ENCODE measurements at places on chromosomes 16 and 17. TPM values are rescaled to one million over a fixed set of nuclear protein-coding genes. Genes with fewer than 3 reads are reported as not detected.

GRCh38 chr17:30950669-30951399 lies 20.0 kb upstream of the RNF135 start:
- peak; percentile 46 for DNase-seq

- DNase-seq: peak; percentile 69
These were observed 32.8 kb upstream of the ETV4 start for GRCh38 chr17:43578699-43579565.

DNA sequence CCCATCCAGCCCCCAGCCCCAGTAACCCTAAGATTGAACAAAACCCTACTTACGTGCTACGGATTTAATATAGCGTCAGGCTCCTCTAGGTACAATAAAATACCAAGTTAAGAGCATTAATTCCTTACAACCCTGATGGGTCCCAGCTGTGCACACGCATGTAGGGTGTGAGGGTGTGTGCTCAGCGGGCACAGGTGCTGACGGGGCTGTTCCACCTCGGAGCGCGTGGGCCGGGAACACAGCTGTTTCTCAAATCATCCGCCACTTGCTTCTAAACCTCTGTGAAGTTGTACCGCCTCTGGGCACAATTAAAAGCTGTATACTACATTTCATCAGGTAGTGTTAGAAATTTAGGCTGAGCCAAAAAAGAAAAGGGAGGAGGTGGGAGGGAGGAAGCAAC lies 478.6 kb downstream of the MAF start:
- DNase-seq: no peak

- DNase-seq: no peak
These were observed 7.8 kb downstream of the CES3 start for GRCh38 chr16:66968847-66969246.

- no peak for DNase-seq
These were observed 74.7 kb downstream of the CDH13 start for GRCh38 chr16:82701442-82701955.

DNA sequence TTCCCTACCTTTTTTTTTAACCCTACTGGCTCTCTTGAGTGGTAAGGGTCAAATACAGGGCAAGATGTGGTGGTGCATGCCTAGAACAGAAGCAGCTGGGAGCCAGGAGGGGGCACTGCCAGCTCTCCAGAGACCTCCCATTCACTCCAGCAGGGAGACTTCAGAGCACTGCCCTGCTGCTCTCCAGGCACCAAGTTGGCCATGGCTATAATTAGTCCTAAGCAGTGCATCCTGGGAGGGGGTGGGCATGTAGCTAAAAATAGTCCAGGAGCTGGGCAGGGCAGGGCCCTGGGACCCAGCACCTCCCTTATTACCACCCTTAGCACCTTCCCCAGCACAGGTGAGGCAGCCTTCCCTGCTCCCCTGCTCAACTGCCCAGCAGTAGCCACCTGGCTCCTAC lies 3.5 kb downstream of the CORO6 start:
- DNase-seq: no peak

DNA sequence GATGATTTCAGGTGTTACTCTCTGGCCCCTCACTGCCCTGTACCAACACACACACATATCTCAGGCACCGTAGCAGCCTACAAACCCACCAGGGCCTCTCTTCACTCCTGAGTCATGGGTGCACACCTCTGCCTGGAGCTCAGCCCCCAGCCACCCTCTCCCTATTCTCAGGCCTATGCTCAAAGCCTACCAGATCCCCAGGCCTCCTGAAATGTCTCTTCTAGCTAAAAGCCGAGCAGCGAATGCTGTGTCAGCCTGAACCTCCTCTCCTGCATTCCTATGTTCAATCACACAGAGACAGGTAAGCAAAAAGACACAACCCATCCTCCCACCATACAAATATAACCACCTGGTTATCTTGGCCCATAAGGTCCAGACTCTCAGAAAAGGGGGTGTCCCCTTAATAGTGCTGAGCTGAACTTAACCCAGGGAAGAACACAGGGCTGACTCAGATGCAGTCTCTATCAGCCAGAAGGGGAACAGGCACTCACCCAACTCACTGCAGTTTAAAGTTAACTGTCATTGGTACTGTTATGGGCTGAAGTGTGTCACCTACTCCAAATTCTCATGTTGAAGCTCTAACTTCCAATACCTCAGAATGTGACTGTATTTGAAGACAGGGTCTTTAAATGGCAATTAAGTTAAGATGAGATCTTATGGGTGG lies 62.0 kb upstream of the TEKT3 start:
- no peak for DNase-seq

The VMO1 gene
- total RNA-seq: 3.1 TPM

DNA sequence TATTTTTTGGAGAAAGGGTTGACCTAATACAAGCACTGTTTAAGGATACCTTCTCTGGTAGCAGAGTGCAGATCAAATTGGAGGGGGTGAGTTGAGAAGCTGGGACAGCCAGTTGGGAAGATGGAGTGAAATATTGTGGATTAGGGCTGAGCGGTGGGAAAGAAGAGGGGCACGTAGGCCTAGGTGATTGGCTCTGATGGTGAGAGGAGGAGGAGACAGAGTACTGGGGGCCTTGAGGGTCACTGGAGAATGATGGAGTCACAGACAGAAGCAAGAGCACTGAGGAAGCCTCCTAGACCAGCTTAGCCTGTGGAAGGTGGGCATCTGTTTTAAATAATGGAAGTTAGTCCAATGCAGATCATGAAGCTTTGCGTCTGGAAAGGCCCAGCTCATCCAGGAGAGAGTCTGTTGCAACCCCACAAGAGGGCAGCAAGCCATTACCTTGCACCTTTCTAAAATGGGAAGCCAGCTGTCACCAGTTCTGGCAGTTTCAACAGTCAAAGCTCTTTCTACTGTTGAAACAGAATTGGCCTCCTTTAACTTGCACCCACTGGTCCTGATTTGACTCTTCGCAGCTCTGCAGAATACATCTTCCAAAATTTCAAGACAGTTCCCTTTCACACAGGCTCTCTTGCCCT lies 11.8 kb downstream of the SLC9A5 start:
- DNase-seq: peak; percentile 52

The OTOP2 gene
- total RNA-seq: not detected

GRCh38 chr17:77884019-77884418 lies 74.5 kb upstream of the TNRC6C start:
- DNase-seq: no peak

DNA sequence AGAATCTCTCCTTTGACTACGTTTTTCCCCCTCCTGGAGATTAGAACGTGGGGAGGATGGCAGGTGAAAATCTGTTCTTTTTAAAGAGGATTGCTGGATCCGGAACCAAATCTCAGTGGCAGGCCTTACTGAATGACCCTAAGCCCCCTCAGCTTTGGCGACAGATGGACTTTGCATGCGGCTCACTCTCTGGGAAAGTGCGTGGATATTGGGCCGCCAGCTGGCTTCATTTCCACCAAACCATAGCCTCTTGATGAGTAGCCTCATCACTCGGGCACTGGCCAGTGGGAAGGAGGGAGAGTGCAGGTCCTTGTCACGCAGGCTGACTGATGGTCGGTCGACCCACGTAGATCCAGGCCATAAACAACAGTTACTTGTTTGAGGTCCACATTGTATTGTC lies 31.3 kb upstream of the CCDC182 start:
- DNase-seq: no peak

DNA sequence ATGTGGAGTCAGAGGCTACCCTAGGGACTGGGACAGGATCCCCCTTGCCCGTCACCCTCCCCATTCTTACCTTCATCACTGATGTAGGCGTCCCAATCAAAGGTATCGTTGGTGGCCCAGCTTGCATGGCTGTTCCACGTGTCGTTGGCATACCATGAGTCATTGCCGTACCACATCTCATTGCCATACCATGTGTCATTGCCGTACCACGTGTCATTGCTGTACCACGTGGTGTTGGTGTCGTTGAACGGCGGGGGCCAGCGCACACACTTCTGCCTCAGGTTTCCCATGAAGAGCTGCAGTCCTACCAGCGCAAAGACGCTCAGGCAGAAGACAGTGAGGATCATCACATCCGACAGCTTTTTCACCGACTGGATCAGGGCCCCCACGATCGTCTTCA lies 4.8 kb downstream of the SCN4A start:
- no peak for DNase-seq

- DNase-seq: no peak
These were observed 6.1 kb upstream of the ATP6V0C start for GRCh38 chr16:2507665-2508064.

GRCh38 chr17:17376362-17376761 lies 73.2 kb downstream of the NT5M start:
- peak; percentile 63 for DNase-seq

- DNase-seq: peak; percentile 50
These were observed 9.4 kb upstream of the SLC6A4 start for GRCh38 chr17:30244853-30245385.

The C1QTNF8 gene
- not detected for total RNA-seq

DNA sequence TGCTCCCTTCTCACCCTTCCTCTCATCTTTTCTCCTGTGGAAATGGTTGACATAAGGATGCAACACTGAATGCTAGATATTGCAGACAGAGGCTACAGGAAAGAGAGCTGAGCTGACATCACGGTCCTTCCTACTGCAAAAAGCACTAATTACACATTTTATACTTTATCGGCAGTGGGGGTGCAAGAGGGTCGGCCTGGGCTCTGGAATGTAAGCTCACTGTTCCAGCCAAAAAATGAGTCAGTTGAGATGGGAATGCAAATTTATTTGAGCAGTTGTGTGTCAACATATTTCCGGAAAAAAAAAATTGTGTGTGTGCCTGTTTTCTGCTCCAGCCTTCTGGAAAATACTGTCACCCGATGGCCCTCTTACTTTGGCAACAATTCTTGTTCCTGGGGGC lies 14.1 kb upstream of the MRTFB start:
- DNase-seq: no peak

- peak; percentile 50 for DNase-seq
These were observed 31.3 kb upstream of the KRT17 start for GRCh38 chr17:41655611-41656111.

DNA sequence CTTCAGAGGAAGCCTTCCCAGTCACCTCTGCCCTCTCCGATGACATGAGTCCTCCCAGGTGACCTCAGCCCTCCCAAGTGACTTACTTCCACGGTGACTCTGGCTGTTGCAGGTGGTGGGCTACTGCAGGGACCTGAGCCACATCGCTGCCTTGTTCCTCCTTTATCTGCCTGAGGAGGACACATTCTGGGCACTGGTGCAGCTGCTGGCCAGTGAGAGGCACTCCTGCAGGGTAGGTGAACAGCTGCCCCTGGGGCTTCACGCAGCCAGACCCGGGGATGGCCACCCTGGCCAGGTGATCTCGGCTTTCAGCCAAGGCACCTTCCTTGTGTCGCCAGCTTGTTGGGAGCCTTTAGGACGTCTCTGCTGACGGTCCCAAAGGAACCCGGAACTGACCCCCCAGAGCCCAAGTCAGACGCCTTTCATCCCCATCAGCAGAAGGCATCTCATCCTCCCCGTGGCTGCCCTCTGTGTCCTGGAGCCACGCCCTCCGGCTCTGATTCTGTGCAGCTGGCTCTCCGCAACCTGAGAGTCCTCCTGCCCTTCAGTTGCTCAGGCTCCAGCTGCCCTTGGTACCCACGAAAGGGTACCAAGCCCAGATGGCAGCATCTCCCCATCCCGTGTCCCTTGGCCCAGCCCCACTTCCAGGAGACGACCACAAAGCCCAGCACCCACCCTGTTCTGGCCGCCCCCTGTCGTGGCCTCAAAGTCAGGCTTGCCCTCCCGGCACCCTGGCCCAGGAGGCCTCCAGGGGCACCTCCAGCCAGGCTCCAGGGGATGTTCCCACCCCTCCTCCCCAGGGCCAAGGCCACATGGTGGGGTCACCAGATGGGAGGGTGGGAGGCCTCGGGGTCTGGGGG lies 81.7 kb downstream of the GOSR1 start:
- DNase-seq: no peak

The NOD2 gene
- total RNA-seq: not detected

The TNK1 gene
- total RNA-seq: 10.8 TPM

The GAS7 gene
- not detected for total RNA-seq

- no peak for DNase-seq
These were observed 59.0 kb downstream of the PHKB start for GRCh38 chr16:47519996-47520679.
